ENCODE measurements at places on chromosomes 16 and 17. TPM values are rescaled to one million over a fixed set of nuclear protein-coding genes. Genes with fewer than 3 reads are reported as not detected.

LITAF gene
- total RNA-seq: 0.90 TPM

MIS12 gene
- total RNA-seq: 17.2 TPM

LAT gene
- 0.26 TPM for total RNA-seq

CYB5D1 gene
- 6.0 TPM for total RNA-seq

PRSS53 gene
- 0.39 TPM for total RNA-seq

KRTAP17-1 gene
- not detected for total RNA-seq

DNA sequence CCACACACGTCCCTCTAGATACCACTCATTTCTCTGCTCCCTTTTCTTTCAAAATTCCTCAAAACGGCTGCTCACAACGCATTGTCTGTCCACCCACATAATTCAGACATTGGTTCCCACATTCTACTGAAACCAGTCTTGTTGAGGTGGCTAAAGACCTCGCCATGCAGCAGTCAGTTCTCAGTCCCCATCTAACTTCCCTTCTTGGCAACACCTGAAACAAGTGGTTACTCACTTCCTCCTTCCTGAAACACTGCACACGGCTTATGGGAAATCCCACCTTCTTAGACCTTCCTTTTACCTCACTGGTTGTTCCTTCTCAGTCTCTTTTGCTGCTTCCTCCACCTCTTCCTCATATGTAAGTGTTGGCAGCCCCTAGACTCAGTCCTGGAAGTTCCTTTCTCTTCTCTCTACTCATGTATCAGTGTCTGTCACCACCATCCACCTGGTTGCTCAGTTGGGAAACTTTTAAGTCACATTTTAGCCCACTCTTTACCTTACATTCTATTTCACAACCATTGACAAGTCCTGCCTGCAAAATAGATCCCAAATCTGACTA, 277.1 kb downstream of the CEP112 start:
- DNase-seq: no peak

- DNase-seq: no peak
These were observed 1.2 kb downstream of the KRT14 start for GRCh38 chr17:41585301-41586056.

DNA sequence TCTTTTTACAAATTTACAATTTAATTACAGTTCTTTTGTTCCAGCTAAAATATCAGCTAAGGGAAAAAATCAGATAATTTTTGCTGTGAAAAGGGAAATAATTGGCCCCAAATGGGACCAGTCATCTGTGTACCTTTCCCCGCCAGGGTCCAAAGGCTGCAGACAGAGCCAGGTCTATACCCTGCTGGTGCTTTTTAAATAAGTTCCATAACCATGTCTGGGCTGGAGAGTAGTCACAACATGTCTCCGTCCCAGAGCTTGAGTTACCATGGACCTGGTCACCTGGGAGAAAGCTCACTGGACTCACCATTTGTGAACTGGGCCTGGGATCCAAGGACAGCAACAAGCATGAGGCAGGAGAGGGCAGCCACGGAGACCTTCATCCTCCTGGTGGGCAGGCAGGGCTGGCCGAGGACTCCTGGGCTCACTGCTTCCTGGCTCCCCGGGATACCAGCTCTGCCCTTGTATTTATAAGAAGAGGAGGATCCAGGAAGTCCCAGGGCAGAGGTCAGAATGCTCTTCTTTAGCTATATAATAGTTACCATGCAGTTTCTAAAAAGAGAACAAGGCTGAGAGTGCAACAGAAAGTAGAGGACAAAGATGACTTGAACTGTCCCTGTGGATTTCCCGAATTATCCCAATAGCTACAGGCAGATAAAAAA, at the start of gene CCL15:
CCL15 (minus strand) TSS at position 444 of the 662 bp plus-strand sequence; CDS start at position 383, 61 bp downstream.
- DNase-seq: no peak

- DNase-seq: no peak
These were observed 68.4 kb downstream of the VMP1 start for GRCh38 chr17:59775786-59776350.

DNA sequence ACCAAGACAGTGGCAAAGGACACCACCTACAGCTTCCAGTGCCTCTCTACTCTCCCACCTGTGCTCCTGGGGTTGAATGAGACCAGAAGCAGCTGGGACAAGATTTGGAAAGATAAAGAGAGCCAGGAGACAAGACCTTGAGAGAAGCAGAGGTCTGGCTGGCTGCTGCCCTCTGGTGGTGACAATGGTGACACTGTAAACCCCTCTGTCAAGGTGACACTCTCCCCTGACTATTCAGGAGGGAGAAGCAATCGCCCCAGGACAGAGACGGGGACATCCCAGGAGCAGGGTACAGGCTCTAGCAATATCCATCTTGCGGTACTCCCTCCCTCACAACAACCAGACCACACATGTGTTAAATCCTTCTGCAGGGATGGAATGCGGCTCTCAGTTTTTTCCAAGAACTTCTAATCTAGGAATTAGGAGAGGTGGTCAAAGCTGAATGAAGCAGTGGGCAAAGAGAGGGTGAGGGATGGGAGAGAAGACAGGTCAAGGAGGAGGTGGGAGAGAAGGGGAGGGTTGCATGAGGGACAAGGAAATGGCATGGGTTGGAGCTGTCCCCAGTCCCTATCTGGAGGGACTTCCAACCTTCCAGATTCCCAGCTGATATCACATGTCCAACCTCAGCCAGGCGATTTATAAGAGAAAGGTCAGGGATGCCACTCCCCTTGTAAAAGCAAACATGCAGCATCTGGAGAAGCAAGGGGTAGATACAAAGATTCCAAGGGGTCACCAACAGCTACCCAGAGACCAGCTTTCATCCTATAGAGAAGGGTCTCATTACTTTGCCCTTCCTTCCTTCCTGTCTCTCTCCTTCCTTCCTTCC, 2.9 kb downstream of the PHOSPHO1 start:
- peak; percentile 76 for DNase-seq

- DNase-seq: no peak
These were observed 26.7 kb upstream of the ITGA3 start for GRCh38 chr17:50029185-50029584.

- no peak for DNase-seq
These were observed 200.2 kb downstream of the CCDC182 start for GRCh38 chr17:57544834-57545463.

GRCh38 chr17:78231991-78232858, 794 bp downstream of the TMEM235 start:
- peak; percentile 28 for DNase-seq

DNA sequence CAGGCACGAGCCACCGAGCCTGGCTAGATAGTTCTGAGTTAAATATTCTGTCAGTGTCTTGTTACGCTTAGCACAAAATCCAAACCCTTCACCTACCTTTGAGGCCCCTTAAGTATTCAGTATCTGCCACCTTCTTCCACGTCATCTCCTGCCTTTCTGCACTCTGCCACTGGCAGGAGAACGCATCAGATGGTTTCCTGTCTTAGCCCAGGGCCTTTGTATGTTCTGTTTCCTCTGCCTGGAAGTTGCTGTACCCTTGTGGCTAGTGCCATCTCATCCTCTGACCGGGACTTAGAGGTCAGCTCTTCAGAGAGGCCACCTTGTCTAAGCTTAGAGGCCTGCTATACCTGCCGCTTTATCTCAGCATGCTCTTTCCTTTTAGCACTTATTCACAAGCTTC, 67.5 kb upstream of the LGALS9 start:
- no peak for DNase-seq

DNA sequence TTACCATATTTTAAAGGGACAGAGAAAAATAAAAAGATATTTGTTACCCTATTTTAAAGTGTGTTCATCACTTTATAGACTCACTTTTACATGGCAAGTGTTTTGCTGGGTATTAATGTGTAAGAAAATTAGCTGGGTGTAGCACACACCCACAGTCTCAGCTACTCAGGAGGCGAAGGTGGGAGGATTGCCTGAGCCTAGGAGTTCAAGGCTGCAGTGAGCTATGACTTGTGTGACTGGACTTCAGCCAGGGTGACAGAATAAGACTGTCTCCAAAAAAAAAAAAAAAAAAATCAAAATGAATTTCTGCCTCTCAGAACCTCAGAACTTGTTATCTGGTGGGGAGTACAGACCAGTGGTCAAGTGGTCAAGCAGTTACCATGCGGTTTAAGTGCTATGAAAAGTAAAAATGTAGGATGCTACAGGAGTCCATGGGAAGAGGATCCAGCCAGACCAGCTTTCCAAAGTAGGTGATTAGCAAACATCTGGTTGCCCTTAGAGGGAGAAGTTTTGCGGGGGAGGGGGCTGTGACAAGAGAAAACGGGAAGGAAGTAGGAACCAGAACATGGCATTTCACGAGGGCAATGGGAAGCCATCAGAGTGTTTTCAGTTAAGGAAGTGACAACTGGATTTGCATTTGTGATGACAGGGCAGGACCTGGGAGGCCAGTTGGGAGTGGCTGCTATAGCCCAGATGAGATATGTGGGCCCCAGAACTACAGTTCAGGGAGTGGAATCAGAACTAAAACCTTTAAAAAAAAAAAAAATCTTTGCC, 13.9 kb downstream of the CNEP1R1 start:
- DNase-seq: no peak

DNA sequence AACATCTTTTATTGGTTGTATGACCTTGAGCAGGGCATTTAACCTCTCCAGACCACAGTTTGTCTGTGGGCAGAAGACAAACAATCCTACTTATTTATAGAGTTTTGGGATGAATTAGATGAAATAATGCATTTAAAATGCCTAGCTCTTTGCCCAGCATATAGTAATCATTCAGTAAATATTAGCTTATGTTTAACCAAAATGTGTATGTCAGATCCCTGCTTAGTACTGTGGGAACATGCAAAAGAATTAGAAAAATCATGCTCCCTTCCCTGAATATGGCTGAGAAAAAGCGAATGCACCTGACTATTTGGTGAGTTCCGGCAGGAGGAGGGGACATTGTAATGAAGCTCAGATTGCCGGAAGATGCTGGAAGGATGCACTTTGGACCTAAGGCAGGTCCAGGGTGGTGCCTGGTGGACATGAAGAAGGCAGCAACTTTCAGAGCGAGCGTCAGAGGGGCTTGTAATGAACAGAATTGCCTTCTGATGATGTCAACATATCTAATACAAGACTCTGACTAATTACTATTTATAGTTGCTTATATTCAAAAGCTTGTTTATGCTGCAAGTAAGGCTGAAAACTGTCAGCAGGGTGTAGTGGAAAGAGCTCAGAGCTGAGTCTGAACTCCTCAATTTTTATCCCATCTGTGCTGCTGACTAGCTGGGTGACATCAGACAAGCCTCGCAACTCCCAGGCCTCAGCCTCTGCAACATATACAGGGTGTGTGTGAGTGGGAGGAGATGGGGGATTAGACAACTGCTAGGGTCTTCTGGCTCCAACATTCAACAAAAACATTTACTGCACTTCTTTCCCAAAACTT, 221.2 kb downstream of the PRKCA start:
- no peak for DNase-seq

GRCh38 chr16:19710991-19711545, 7.0 kb downstream of the KNOP1 start:
- peak; percentile 93 for DNase-seq

DNA sequence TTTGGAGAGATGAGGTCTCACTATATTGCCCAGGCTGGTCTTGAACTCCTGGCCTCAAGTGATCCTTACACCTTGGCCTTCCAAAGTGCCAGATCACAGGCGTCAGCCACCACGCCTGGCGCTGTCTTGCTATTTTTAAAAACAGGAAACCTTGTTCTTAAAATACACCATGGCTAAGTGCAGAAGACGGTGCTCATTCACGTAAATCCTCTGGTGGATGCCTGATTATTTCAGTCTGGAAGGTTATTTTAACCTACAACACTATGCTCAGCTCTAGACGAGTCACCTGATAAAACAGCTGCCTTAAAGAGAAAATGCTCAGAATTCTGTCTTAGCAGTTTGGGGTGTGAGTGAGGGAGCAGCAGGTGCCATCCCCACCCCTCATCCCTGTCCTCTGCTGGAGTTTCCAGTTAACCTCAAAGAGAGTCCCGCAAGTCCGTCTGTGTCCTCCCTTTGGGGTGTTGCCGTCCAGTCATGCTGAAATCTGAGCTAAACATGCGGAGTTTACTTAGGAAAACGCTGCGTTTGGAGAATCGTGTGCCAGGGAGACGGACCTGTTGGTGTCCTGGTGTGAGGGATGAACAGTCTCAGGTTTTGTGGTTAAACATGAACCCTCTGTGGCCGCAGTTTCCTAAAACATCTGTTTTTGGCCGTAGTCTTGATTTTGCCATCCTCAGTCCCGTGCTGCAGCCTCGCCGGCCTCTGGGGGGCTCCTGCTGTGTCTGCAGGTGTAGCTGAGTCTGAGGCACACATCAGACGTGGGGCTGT, 17.1 kb downstream of the SPG7 start:
- DNase-seq: no peak

DNA sequence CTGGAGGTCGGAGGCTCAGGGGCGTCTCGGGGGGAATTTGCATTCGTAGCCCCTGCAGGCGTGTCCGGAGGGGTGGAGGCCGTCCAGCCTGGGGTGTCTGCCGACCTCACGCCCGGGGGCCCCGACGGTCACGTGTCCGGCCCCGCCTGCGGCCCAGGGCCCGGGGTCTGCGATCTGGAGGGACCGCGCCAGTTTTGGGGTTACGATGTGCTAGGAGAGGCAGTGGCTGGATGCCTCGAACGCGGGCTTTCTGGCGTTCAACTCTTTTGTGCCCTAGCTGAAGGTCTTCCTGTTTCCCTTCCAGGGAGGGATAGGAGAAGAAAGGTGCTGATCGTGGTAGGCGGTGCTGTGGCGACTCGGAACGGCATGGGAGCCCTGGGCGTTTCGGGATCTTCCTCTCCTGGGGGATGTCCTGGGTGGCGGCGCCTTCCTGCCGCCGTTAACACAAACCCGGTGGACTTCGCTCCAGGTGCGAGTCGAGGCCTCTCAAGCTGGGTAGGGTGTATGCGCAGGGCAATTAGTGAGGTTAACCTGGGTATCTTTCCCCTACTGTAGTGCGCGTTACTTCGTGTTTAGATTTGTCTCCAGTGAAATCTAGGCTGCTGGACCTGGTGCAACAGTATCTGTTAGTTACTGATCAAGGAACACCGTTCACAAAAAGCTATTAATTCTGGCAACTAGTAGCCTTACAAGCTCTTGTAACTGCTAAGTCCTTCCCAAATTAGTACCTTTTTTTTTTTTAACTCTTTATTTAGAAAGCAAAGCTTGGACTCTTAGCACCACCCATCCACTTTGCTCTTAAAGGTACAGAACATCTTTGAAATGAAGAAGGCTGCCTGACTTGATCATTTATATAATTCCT, 1.3 kb downstream of the AKAP1 start:
- DNase-seq: peak; percentile 15

GRCh38 chr17:31738067-31738466, 121.0 kb downstream of the COPRS start:
- no peak for DNase-seq

GRCh38 chr16:56625943-56626654, 518 bp downstream of the MT1E start:
- DNase-seq: peak; percentile 63

Measured in dermis microvascular lymphatic vessel endothelial cell (primary cell).